ENCODE measurements at places on chromosomes 7 and 10. TPM values are rescaled to one million over a fixed set of nuclear protein-coding genes. Genes with fewer than 3 reads are reported as not detected.

Gene PRF1
- 1.2 TPM for total RNA-seq

DNA sequence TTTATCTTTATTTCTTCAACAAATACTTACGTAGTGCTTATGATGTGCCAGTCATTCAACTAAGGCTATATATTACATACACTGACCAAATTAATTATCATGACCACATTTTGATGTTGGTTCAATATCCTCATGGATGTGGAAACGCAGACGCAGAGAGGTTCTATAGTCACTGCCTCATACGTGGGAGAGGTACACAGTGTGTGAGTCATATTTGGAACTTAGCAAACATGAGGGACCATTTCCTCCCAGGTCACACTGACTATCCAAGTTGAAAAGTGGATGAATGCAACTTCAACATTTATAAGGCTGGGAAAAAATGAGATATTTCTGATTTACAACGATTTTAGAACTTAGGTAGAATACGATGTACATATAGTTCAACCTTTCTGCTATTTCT is 113.6 kb downstream of the PRLHR start:
- no peak for DNase-seq

DNA sequence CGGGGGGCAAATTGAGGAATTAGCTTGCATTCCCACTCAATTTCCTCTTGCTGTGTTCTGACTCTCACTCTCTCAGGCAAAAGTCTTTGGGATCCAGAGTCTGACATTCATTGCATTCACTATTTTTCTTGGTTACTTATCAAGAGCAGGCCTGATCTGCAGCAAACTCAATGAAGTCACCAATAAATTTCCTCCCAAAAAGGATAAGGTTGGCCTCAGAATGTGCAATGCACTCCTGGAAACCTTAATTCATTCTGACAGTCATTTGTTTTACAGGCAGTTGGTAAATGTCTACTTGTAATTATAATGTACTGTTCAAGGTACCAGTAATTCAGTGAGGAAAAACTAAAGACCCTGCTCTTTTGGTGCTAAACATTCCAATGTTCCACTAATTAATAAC is 6.3 kb upstream of the DGKI start:
- DNase-seq, result no peak

- DNase-seq, result no peak
These were observed 507.2 kb upstream of the FOXK1 start for GRCh38 chr7:4174884-4175283.

DNA sequence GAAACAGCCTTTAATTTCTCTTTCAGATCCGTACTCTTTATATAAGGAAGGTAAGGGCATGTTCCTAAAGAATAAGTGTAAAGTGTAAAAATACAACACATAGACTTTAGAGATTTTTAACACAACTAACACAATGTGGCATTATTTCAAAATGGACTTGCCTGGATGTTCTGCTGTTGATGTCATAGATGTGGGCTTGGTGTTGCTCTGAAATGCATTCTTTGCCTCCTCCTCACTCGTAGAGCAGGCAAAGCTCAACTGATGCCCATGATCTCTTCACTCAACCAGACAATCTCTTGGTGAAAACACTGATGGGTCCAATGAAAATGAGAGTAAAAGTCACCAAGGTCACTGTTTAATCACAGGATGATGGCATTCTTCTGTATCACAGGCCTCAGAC is 174.2 kb upstream of the TCERG1L start:
- DNase-seq, result no peak

Data from cardiac septum (tissue), 1 donor.